Tibial nerve (tissue), 4 donors: ENCODE measurements at places on chromosomes 13 and 19. TPM values are rescaled to one million over a fixed set of nuclear protein-coding genes. Genes with fewer than 3 reads are reported as not detected.

Gene FREM2
- 12.2 TPM for total RNA-seq

GRCh38 chr19:9729162-9729561 lies 39.4 kb downstream of the ZNF846 start:
- H3K27me3 ChIP-seq: no peaks in the 10 kb centered on the region
- no peak overlapping the region for H3K4me3 ChIP-seq
- DNase-seq: no peak
- no peaks in the 10 kb centered on the region for H3K36me3 ChIP-seq
- no peaks in the 10 kb centered on the region for H3K4me1 ChIP-seq
- H3K27ac ChIP-seq: no peak overlapping the region

DNA sequence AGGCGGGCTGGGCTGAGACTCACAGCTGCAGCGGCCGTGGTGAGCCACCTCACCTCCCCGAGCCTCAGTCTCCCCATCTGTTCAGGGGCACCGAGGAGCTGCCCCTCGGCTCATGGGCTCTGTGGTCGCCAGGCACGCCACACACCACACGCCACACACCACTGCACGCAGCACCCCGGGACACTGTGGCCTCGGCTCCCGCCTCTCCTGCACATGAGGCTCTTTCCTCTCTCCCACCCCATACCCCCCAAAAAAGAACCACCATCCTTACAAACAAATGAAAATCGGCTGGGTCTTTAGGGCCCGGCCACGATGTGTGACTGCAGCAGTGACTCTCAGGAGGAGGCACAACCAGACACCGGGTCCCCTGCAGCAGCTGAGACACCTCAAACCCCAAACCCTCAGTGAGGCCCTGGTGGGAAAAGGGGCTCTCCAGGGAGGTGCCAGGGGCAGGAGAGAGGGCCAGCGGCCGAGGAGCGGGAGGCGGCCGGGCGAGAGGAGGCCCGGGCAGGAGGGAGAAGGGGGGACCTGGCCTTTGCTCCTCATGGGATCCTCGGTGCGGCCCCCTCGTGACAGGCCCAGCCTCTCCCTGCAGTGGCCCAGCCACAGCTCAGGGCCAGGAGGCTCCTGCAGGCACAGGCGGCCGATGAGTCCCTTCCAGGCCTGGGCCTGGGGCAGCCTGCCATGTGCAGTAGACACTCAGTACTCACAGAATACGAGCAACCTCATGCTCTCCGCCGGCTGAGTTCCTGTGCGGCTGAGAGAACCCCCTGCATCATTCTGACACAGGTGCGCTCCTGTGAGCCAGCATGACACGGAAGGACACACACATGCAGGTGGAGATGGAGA lies 66.3 kb downstream of the RASA3 start:
- H3K27ac ChIP-seq: peak overlapping the region; percentile 99
- H3K27me3 ChIP-seq: no peaks in the 10 kb centered on the region
- peak overlapping the region; percentile 40 for H3K4me3 ChIP-seq
- H3K4me1 ChIP-seq: peaks cover 67% of the 10 kb centered on the region
- H3K36me3 ChIP-seq: no peaks in the 10 kb centered on the region
- no peak for DNase-seq

Gene ZNF112
- 5.5 TPM for total RNA-seq

DNA sequence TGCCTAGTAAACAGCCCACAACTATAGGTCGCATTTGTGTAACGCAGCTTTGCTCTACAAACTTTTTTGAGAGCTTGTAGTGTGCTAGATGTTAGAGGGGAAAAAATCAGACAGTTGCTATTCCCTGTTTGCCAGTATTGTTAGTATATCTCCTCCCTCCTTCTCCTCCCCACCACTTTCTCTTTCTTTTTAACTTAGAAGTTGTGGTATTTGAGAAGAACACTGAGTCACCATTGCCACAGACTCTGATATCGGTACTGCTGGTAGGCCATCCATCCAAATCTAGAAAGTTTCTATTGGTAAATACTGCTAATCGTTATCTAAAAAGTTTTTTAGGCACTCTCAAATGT lies 666 bp downstream of the POMP start:
- peak overlapping the region; percentile 77 for H3K4me3 ChIP-seq
- H3K27me3 ChIP-seq: no peaks in the 10 kb centered on the region
- peak overlapping the region; percentile 98 for H3K27ac ChIP-seq
- peaks cover 3% of the 10 kb centered on the region for H3K4me1 ChIP-seq
- DNase-seq: no peak

DNA sequence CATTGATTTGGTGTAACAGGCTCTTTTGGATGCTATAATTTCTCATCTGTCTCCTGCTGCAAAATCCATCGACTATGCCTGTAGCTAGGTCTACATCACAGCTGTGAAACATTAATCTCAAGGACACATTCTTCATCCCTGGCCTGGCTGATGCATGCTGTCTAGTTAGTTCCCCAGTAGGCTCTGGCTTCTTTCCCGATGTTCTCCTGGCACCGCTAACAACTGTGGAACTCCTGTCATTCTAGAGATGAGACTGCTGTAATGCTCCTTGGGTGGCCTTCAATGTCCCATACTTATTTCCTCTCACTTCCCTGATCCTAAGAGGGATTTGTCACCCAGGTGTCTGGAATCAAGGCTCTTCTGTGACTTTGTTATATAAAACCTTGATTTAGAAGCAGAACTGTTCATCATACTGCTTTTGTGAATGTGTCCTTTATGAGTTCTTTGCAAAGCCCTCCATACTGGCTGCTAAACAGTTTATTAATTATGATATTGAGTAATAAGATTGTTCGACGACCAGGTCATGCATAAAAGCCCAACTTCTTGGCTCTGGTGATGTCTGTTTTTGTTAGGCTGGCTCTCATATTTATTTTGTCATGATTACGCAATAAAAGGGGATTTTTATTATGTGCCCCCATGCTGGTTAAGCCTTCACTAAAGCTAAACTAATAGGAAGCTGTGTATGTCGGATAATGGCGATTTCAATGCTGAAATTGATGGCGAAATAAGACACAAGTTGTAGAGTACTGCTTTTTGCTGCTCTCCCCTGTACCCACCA lies 227.5 kb downstream of the DCT start:
- H3K27me3 ChIP-seq: no peaks in the 10 kb centered on the region
- no peak overlapping the region for H3K27ac ChIP-seq
- H3K36me3 ChIP-seq: no peaks in the 10 kb centered on the region
- H3K4me3 ChIP-seq: no peak overlapping the region
- no peaks in the 10 kb centered on the region for H3K4me1 ChIP-seq

DNA sequence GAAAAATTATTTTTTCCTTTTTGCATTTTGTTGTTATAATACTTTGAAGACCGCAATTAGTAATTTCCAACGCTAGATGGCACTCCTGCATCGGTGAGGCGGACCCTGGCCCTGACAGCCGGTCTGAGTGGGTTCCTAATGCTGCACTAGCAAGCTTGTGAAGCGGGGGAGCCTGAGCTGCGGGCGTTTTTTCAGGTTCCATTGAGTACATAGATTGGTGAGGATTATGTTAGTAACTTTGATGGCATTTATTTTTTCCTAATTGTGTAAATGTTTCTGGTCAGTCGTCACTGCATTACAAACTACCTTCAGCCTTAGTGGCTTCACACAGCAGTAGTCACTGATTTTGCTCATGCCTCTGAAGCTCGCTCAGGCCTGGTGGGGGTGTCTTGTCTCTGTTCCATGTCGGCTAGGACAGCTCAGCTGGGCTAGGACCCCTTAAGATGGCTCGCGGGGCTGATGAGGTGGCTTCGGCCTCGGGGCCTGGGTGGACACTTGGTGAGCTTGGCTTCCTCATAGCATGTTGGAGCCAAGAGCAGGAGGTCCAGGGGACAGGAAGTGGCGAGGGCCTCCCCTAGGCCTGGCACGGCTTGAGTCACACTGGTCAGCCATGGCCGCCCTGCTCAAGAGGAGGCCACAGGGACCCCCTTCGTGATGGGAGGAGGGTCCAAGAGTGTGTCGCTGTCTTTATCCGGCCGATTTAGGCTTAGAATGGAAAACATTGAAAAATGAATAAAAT lies 25.0 kb downstream of the ERCC5 start:
- no peak overlapping the region for H3K4me3 ChIP-seq
- H3K27me3 ChIP-seq: no peaks in the 10 kb centered on the region
- H3K27ac ChIP-seq: peak overlapping the region; percentile 20

DNA sequence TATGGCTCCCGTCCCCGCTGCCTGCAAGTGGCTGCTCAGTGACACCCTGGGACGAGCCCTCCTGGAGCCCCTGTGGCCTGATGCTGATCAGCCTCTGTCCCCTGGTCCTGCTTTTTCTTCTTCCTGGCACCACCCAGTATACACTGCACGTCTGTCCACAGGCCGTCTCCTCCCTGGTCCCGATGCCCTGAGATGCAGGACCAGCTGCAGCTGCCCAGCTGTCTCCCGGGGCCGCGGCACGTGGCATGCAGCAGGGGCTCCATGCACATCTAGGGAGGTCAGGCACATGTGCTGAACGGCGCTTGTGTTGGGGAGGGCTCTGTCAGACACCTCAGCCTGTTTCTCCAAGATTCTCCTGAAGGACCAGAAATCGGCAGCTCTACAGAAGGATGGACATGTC lies 30.2 kb downstream of the ZFR2 start:
- no peaks in the 10 kb centered on the region for H3K36me3 ChIP-seq
- H3K27ac ChIP-seq: no peak overlapping the region
- no peak for DNase-seq
- H3K4me3 ChIP-seq: no peak overlapping the region
- H3K4me1 ChIP-seq: no peaks in the 10 kb centered on the region

DNA sequence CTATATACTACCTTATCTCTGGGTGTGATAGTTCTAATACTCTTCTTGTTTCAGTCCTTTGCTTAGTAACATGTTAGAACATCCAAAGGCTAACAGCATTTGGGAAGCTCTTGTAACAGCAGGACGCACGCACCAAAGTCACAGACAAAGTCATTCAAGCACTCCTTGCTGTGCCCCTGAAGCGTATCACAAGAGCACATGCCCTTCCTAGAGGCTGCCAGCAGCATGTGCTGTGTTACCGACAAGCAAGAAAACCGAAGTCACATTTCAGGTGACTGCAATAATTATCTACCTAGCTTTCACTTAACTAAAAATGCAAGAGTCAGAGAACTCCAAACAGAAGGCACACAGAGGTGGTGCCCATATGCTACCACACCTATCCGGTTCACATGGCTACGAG lies 194.1 kb downstream of the KLF12 start:
- DNase-seq: no peak
- no peak overlapping the region for H3K27ac ChIP-seq
- no peak overlapping the region for H3K4me3 ChIP-seq
- H3K27me3 ChIP-seq: no peaks in the 10 kb centered on the region
- H3K4me1 ChIP-seq: no peaks in the 10 kb centered on the region

Gene NANOS3
- not detected for total RNA-seq

Gene ATP7B
- total RNA-seq: 6.7 TPM

Gene GAPDHS
- not detected for total RNA-seq

GRCh38 chr13:113771709-113772331 lies 12.8 kb downstream of the TMEM255B start:
- H3K4me3 ChIP-seq: no peak overlapping the region
- no peak for DNase-seq

DNA sequence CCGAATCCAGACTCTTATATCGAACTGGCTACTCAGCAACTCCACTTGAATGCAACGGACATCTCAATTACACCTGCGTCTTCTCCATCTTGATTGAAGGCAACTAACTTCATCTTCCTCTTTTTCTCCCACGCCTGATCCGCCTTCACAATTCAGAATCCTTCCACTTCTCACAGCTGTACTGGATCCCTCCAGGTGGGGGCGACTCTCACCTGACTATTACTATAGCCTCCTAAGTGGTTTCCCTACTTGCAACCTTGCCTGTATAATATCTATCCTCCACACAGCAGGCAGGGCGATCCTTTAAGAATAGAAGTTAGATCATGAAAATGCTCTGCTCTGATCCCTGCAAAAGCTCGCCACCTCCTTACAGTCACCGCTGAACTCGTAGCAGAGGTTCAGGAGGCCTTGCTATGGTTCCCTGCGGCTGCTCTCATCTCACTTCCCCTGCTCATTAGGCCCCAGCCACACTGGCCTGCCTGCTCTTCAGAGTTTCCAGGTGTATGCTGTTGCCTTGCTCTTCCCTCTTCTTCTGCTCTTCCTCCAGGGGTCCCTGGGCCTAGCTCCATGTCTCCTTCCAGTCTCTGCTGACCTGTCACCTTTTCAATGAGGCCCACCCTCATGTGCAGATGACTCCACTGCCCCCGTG lies 31.9 kb downstream of the RFXAP start:
- H3K27me3 ChIP-seq: no peaks in the 10 kb centered on the region
- H3K4me1 ChIP-seq: no peaks in the 10 kb centered on the region
- H3K36me3 ChIP-seq: no peaks in the 10 kb centered on the region
- no peak for DNase-seq

- H3K4me1 ChIP-seq: no peaks in the 10 kb centered on the region
- no peak for DNase-seq
- H3K27ac ChIP-seq: no peak overlapping the region
- no peak overlapping the region for H3K4me3 ChIP-seq
Measured at GRCh38 chr13:113535381-113535781, 44.9 kb upstream of the DCUN1D2 start.

GRCh38 chr13:90830782-90831181 lies 516.7 kb upstream of the MIR17HG start:
- DNase-seq: no peak
- H3K27ac ChIP-seq: no peak overlapping the region
- no peaks in the 10 kb centered on the region for H3K36me3 ChIP-seq
- no peaks in the 10 kb centered on the region for H3K4me1 ChIP-seq

DNA sequence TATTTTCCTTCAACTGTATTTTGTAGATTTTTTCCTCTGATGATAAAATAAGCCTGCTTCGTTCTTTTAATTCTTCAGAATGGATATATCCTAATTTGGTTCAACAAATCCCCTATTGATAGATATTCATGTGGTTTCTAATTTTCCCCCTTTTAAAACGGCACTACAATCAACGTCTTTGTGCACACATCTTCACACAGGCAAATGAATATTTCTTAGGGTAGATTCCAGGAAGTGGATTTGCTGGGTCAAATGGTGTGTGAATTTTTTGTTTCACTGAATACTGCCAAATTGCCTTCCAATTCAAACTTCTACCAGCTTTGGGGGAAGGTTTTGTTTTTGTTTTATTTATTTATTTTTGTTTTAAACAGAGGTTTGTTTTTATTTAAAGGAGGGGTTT lies 287.2 kb downstream of the FOXO1 start:
- no peak overlapping the region for H3K4me3 ChIP-seq
- H3K27ac ChIP-seq: no peak overlapping the region
- H3K36me3 ChIP-seq: no peaks in the 10 kb centered on the region
- H3K27me3 ChIP-seq: no peaks in the 10 kb centered on the region
- no peak for DNase-seq
- H3K4me1 ChIP-seq: peaks cover 4% of the 10 kb centered on the region

Gene ATCAY
- not detected for total RNA-seq

GRCh38 chr19:39915101-39915847 lies 19.2 kb downstream of the FCGBP start:
- no peak overlapping the region for H3K4me3 ChIP-seq
- H3K27ac ChIP-seq: no peak overlapping the region
- no peak for DNase-seq
- H3K4me1 ChIP-seq: no peaks in the 10 kb centered on the region
- no peaks in the 10 kb centered on the region for H3K36me3 ChIP-seq
